ENCODE measurements at places on chromosomes 7 and 10.

GRCh38 chr10:30007406-30007805, 52.0 kb downstream of the JCAD start:
- DNase-seq, result no peak

GRCh38 chr10:95279042-95279820, 11.6 kb downstream of the PDLIM1 start:
- no peak for DNase-seq

GRCh38 chr7:20665096-20665495, 49.6 kb downstream of the ABCB5 start:
- no peak for DNase-seq

DNA sequence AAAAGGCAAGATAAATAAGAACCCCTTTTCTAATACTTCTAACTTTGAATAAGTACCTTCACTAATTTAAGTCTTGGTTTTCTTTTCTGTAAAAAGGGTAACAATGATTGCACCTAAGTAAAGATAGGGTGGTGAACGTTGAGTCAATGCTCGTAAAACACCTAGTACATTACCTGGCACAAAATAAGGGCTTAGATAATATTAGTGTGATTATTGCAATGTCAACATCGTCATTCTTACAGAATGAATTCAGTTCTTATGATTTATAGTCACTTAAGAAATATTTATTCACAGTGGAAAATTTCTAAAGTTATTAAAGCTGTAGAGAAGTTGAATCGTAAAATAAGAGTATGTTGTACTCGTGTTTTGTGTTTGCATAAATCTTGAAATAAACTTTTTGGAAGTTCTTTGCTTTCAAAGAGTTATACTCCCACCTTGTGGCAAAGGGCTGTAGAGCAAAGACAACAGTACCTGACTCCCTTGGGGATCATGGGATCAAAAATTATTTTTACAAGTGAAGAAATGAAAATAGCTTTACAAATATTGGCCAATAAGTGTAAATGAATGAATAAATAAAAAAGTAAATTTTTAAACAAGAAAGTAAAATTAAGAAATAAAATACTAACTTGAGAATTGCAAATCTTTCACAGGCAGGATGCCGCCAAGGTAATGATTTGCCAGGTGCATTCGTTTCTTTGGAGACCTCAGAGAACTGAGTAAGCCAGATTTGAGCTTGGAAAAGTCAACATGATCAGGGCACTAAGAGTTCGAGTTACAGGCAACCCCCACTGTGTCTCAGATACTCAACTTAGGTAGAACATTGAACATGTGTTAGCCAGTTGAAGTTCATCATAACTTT, 285.8 kb upstream of the CACNA2D1 start:
- no peak for DNase-seq

DNA sequence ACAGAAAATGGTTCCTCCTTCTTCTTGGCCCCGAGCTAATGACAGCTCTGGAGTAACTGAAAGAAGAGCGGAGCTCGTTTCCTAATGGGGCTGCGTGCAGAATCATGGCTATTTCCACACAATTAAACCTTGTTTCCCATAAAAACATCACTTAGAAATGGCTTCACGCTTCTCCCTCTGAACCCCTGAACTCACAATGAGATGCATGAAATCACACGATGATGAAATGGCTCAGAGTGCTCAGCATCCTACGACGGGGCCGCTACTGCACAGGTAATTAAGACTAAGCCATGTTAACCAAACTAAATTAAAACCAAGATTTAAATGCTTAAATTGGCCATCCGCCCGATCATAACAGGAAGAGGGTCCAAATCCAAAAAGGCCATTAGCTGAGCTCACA, 80.0 kb upstream of the DNAAF5 start:
- no peak for DNase-seq

- DNase-seq, result no peak
Observed at GRCh38 chr7:1843921-1844335, 173.9 kb downstream of the ELFN1 start.

- DNase-seq, result no peak
Observed at GRCh38 chr10:52297747-52298146, 16.3 kb upstream of the DKK1 start.

- DNase-seq, result no peak
Observed at GRCh38 chr10:86775056-86775869, 18.8 kb downstream of the BMPR1A start.

- no peak for DNase-seq
Observed at GRCh38 chr7:101097561-101097960, 12.3 kb downstream of the TRIM56 start.

- no peak for DNase-seq
Observed at GRCh38 chr10:108902619-108903285, 1020.6 kb downstream of the XPNPEP1 start.

- no peak for DNase-seq
Observed at GRCh38 chr10:68553138-68553537, 7.0 kb upstream of the TET1 start.

GRCh38 chr7:105429746-105430612, 41.3 kb upstream of the SRPK2 start:
- DNase-seq, result peak; percentile 57

DNA sequence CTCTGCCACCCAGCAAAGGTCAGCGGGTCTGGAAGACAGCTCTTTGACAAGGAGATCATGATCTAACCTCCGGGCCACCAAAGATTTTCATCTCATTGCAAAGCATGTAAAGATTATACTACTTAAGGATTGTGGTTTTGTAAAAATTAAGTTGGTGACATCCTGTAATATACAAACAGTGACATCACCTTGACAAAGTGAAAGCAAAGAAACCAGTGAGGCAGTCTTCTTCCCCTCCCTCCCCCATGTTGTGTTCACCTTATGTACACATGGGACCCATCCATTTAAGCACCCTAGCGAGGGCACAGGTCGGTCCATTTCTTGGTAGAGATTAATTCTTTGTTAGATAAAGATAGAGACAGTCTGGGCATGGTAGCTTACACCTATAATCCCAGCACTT, 3.9 kb downstream of the MDH2 start:
- DNase-seq, result peak; percentile 49

DNA sequence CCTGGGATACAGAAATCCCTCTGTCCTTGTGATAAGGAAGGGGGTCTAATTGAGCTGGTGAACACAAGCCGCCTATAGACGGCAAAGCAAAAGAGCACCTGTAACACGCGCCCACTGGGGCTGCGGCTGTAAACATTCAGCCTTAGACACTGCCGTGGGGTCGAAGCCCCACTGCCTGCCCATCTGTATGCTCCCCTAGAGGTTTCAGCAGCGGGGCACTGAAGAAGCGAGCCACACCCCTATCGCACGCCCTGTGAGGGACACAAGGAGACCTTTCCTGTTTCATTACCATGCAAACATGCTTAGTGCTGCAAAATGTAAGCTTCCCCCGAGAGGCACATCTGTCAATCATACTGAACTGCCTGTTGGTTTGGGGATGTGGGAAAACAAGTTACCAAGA, 82.1 kb downstream of the NRP1 start:
- DNase-seq, result no peak

DNA sequence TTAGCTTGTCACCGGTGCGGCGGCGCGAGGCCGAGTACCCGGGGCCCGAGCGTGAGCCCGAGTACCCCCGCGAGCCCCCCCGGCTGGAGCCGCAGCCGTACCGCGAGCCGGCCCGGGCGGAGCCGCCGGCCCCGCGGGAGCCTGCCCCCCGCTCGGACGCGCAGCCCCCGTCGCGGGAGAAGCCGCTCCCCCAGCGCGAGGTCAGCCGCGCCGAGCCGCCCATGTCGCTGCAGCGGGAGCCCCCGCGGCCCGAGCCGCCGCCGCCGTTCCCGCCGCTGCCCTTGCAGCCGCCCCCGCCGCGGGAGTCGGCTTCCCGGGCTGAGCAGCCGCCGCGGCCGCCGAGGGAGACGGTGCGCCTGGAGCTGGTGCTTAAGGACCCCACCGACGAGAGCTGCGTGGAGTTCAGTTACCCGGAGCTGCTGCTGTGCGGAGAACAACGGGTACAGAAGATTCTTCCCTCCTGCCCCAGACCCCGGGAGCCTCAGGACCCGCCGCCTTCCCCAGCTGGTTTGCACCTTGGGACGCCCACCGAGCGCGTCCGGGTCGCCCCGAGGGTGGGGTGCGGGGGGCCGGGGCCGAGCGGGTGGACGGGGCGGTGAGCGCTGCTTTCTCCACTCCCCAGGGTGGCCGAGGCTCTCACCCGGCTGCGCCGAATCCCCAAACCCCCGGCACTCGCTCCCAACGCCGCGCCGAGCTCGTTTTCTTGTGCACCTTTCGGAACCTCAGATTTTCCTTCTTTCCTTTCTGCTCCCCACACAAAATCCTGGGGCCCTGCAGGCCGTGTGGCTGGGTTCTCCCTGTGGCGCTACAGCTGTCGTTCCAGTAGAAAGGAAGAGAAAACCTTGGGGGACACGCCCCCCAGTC, 708 bp downstream of the UBN2 start:
- DNase-seq, result no peak

GRCh38 chr10:17655567-17656146, 11.7 kb downstream of the STAM start:
- DNase-seq, result peak; percentile 49

GRCh38 chr7:7706101-7706511, 12.3 kb downstream of the RPA3 start:
- DNase-seq, result no peak

DNA sequence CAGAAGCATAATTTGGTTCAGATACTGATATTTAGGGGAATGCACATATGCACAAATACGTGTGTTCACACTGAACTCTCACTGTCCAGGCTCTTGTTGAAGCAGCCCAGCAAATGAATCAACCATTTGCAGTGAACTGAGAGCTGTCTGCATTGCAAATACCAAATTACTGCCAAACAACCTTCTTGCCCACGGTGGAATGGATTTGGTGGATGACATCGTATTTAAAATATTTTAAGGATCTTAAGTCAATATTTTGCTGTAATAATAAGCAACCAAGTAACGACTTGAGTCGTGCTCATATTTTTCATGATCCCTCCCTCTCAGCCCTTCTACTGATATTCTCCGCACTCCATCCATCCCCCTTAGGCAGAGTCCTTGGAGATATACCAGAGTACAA, 107.9 kb upstream of the FEZF1 start:
- DNase-seq, result no peak

- DNase-seq, result no peak
Observed at GRCh38 chr10:5433182-5433581, 20.8 kb downstream of the NET1 start.

GRCh38 chr10:79417266-79417665, 28.2 kb downstream of the ZCCHC24 start:
- no peak for DNase-seq

DNA sequence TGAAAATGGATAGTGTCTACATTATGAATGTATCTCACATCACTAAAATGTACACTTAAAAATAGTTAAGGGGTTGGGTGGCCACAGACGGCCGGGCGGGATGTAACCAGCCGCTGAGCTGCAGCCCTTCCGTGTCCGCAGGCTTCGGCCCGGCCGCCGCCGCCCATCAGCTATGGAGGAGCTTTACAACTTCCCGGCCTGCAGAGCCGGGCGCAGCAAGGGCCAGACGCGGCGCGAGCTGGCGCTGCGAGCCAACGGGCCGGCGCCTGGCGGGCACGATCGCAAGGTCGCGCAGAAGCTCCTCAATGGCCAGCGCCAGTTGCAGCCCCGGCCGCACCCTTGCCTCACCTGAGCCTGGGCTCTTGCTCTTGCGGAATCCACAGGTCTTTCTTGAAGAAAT, 69.1 kb downstream of the KMT2C start:
- DNase-seq, result no peak

GRCh38 chr10:35331894-35332640, 4.2 kb upstream of the CCNY start:
- DNase-seq, result no peak

GRCh38 chr7:29086545-29086944, 59.8 kb downstream of the CPVL start:
- no peak for DNase-seq

DNA sequence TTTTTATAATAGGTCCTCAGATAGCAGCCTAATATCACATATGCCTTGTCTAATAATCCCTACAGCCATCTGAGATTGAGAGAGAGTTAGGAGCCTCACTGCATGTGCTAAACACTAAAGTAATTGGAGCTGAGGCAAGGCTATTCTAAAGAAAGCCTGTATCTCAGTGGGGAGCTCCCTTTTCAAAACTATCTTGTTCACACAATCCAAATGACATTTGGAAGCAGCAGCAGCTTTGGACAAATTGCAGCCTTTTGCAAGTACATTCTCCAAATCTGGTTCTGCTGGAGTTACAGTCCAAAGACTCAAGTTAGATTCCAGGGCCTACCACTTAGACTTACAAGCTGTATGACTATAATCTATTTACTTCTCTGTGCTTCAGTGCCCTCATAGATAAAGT, 104.5 kb downstream of the MACC1 start:
- no peak for DNase-seq

- DNase-seq, result no peak
Observed at GRCh38 chr10:128938558-128938957, 528.5 kb upstream of the MGMT start.

- no peak for DNase-seq
Observed at GRCh38 chr7:78607099-78607498, 808.5 kb downstream of the PHTF2 start.

DNA sequence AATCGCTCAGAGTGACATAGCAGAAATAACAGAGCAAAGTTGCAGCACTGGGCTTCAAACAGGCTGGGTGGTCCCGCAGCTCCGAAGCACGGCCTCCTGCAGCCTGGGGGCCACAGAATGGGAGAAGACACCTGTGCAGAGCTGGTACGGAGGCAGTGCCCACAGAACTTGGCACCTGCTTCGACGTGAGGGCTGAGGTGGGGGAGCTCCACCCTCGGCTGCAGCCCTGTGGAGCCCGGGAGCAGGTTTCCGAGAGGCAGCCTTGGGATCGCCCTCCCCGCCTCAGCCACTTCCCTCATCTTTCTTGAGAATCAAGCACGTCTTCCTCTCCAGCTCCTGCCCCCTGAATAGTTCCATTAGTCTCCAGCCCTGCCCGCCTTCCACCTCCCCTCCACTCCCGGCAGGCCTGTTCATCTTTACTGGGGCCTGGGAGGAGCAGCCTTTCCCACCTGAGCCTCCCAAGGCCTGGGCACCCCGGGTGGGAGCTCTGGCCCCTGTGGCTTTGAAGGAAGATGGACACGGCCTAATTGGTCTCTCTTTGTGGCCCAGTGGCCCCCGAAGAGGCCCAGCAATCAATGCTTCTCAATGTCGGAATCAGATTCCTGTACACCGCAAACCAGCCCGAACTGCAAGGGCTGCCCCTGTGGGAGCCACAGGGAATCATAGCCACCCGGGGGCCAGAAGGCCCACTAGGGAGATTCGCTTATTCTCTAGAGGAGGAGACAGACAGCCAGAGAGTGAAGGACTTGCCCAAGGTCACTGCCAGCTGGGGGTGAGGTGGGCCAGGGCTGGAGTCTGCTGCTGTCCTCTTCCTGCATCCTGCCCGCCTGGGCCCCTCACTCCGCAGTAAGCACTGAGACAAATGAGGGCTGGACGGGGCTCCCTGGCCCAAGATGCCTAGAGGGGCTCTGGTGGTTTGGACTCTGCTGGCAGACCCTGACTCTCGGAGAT, 17.0 kb upstream of the PCBD1 start:
- DNase-seq, result no peak

- DNase-seq, result peak; percentile 85
Observed at GRCh38 chr10:100510533-100511308, 8.9 kb downstream of the SEC31B start.
